ENCODE measurements at places on chromosomes 4 and X.

DNA sequence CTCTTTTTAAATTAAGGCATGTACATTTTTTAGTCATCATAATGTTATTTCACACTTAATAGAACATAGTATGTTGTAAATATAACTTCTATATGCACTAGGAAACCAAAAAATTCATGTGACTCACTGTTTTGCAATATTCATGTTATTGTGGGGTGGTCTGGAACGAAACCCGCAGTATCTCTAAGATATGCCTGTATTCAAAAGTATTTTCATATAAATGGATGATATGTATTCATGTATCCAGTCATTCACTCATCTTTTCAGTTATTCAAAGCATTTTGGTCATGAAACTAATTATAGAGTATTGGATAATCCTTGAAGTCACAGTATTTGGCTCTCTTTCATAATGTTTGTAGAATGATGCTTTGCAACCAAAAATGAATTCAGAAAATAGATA lies 168.1 kb downstream of the HS6ST2 start:
- DNase-seq = no peak

DNA sequence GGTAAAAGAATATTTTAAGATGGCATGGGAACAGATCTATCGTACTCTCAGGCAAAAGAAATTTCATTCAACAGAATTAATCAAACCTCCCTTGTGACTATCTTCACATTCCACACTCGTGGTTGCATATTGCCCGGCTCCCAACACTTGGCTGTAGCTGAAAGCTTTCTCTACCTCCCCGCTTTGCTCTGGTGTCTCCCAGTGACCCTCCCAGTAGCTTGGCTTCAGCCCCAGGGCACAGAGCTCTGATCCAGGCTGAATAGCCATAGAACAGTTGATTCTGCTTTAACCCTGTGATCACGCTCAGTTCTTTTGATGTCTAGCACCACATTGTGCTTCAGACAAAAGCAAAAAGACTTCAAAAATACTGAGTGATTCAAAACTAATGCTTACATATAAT lies 24.6 kb downstream of the SLC7A11 start:
- no peak for DNase-seq

- no peak for DNase-seq
These were observed 112.1 kb upstream of the ARSJ start for GRCh38 chr4:114091546-114091945.

DNA sequence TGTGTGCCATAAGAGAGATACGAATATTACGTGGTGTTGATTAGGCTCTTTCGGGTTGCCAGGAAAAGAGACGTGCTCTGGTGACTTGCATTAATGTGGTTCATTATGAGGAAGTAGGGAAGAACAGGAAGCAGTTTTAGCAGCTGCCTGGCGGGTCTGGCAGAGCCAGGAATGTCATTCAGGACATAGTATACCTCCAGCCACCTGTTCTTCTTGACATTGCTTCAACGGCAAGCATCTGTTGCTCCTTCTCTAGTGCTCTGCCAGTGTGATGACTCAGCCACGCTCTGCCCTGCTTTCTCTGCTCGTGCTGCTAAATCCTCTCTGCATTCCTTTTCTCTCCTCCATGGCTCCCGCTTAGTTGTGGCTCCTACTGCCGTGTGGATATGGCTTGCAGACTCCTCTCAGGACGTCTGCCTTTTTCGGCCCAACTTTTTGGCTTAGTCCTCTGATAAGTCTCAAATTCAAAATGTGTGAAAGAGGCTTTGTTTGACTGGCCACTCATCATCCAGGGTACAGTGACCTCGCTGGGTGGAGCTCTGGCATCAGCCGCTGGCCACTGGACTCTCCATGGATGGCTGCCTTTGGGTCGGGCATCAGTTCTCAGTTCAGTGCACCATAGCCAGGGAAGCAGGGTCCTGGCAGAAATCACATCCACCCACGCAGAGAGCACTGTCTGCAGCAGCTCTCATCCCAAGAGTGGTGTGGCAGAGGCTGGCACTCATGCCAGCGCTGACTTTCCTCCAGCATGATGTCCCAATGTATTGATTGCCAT lies 89.3 kb upstream of the KLF3 start:
- DNase-seq = no peak

DNA sequence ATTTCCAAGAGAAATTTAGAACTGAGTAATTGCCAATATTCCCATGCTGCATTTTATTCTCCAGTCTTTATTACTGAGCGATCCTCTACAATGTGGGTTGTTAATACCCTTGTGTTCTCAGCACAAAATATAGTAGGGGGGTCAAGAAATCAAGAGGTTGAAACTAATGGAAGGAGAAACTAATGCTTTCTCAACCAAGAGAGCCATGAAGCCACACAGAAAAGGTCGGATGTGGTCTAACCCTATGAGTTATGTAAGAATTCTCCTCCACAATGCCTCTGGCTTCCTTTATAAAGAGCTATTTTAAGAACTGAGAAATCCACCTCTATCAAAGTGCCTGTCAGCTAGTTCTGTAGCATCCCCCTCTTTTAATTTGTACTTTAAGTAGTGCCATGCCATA lies 268.5 kb downstream of the CHIC1 start:
- DNase-seq = no peak

- DNase-seq = no peak
These were observed 63.2 kb downstream of the CLDN22 start for GRCh38 chr4:183256756-183257385.

DNA sequence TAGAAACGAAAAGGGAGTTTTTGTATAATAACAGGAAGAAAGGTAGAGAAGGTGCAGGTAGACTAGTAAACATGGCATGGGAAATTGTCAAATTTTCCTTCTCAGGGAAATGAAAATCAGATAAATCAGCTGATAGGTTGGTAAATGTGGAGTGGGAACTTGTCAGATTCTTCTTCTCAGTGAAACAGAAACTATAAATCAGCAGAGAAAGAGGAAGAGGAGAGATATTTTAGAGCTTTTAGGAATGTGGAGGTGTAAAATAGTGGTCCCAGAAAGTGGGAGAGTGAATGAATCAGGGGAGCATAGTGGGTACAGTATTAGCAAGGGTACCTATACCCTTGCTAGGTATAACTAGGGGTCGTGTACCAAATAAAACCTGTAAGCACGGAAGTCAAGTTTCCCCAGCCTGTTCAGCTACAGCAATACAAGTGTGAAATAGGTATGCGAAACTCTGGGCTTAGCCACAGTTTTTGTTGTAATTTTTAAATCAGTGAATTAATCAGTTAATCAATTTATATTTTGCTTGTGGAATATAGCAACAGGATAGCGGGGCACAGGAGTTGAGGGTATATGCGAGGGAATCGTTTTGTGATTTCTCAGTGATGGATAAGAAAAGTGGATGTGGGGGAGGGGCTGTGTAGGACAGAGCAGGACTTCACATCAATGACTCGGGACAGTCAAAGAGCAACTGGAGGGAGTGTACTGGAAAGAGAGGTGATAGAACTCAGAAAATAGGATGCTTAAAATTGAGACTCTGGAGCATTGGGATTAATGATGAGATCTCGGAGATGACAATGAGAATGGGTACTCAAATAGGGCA lies 561.5 kb downstream of the INPP4B start:
- DNase-seq = no peak

GRCh38 chr4:4730249-4730648 lies 129.2 kb upstream of the MSX1 start:
- DNase-seq = no peak
